Aorta (tissue), 5 donors: ENCODE measurements at places on chromosomes 12 and 14. TPM values are rescaled to one million over a fixed set of nuclear protein-coding genes. Genes with fewer than 3 reads are reported as not detected.

PAX9 gene
- total RNA-seq: 0.48 TPM

TSPAN9 gene
- total RNA-seq: 50.6 TPM

KCNJ8 gene
- 17.2 TPM for total RNA-seq

C14orf39 gene
- total RNA-seq: 0.60 TPM

KRT2 gene
- total RNA-seq: not detected

ZNF26 gene
- 16.7 TPM for total RNA-seq

CCDC197 gene
- total RNA-seq: not detected

BATF gene
- 3.2 TPM for total RNA-seq

LUM gene
- total RNA-seq: 118 TPM

RBM19 gene
- total RNA-seq: 31.8 TPM

CD4 gene
- total RNA-seq: 40.6 TPM

SLC25A21 gene
- total RNA-seq: 0.65 TPM

ZNF385A gene
- 27.6 TPM for total RNA-seq

FOXN4 gene
- total RNA-seq: not detected

PLEKHH1 gene
- total RNA-seq: 1.6 TPM

CDKL1 gene
- total RNA-seq: 9.7 TPM

TCL1A gene
- not detected for total RNA-seq

PTPRO gene
- total RNA-seq: 11.7 TPM

SOAT2 gene
- total RNA-seq: 0.63 TPM

LHX5 gene
- not detected for total RNA-seq

KLHL33 gene
- total RNA-seq: 0.39 TPM

RASSF8 gene
- total RNA-seq: 80.9 TPM

CCDC175 gene
- 0.71 TPM for total RNA-seq

KRT6A gene
- total RNA-seq: not detected

STRN3 gene
- 52.2 TPM for total RNA-seq

NEUROD4 gene
- not detected for total RNA-seq

CLEC7A gene
- total RNA-seq: 25.8 TPM

GPR162 gene
- 16.6 TPM for total RNA-seq

CLEC9A gene
- total RNA-seq: 0.26 TPM

C1QL4 gene
- total RNA-seq: not detected

CEP170B gene
- 30.0 TPM for total RNA-seq

SARNP gene
- 48.3 TPM for total RNA-seq

NXPH4 gene
- 1.2 TPM for total RNA-seq
